ENCODE measurements at places on chromosomes 12 and 14. TPM values are rescaled to one million over a fixed set of nuclear protein-coding genes. Genes with fewer than 3 reads are reported as not detected.

TARBP2 gene
- total RNA-seq = 97.3 TPM

MGAT4C gene
- total RNA-seq = not detected

ADAMTS20 gene
- total RNA-seq = not detected

IKZF4 gene
- total RNA-seq = 2.1 TPM

MYO1H gene
- 1.2 TPM for total RNA-seq

PRORP gene
- 25.1 TPM for total RNA-seq

OR4K2 gene
- total RNA-seq = not detected

CLEC6A gene
- not detected for total RNA-seq

RGS6 gene
- not detected for total RNA-seq

Measured in placental epithelial cell (primary cell).